ENCODE measurements at places on chromosomes 5 and 9.
A peak's percentile ranks its signal among the peaks of the same experiment; 100 is the strongest.

DNA sequence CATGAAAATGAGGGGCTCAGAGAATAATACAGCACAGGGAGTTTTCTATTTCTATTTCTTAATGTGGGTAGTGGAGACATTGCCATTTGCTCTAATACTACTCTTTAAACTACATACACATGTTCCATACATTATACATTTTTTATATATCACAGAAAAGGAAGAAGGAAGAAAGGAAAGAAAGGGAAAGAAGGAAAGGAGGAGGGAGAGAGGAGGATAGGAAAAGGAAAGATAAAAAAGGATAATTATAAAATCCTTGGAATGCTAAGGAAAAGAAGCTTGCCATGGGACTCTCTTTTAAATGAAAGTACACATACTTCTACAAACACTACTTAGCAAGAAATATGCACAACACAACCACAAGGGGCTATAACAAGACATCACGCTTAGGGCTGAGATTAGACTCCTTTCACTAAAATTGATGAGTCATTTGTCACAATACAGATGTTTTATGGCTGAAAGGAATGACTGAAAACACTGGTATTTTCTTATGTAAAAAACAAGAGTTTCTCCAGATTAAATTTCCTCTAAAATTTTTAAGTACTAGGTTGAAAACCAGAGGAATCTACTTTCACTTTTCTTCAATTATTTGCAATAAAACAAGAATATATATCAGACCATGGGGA lies 219.8 kb downstream of the ARL15 start:
- DNase-seq: peak; percentile 82

DNA sequence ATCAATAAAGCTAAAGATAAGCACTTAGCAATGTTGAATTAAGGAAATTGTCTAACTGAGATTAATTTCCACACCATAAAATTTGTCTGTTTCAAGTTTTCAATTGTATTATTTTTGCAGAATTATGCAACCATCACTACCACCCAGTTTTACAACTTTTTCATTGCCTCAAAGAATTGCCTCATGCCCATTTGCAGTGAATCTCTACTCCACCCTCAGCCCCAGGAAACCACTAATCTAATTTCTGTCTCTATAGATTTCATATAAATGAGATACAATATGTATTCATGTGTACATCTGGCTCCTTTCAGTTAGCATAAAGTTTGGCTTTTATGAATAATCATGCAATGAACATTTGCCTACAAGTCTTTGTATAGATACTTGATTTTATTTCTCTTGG lies 72.9 kb downstream of the PTCD2 start:
- DNase-seq: no peak

- DNase-seq: peak; percentile 65
Observed at GRCh38 chr5:147188200-147189108, 46.4 kb upstream of the STK32A start.

GRCh38 chr9:76044266-76044819 lies 153.9 kb downstream of the PCSK5 start:
- DNase-seq: no peak

DNA sequence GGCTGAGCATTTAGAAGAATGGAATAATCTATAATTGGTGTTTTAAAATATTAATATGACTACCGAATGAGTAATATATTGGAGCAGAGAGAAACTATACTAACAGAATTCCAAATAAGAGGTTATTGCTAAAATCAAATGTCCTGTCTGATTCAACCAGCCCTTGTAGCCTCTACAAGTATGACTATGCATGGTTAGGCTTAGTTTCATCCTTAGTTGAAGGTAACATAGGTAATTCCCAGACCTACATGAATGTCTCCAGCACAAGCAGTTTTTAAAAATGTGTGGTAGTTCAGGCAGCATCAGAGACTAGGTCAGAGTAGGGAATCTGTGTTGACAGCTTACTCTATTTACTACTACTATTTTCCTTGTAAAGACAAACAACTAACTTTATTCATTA lies 51.7 kb upstream of the SLC27A6 start:
- DNase-seq: no peak

GRCh38 chr9:28502189-28502588 lies 928.9 kb upstream of the C9orf72 start:
- DNase-seq: no peak

- peak; percentile 64 for DNase-seq
Observed at GRCh38 chr9:91560301-91560700, 136.7 kb upstream of the NFIL3 start.

DNA sequence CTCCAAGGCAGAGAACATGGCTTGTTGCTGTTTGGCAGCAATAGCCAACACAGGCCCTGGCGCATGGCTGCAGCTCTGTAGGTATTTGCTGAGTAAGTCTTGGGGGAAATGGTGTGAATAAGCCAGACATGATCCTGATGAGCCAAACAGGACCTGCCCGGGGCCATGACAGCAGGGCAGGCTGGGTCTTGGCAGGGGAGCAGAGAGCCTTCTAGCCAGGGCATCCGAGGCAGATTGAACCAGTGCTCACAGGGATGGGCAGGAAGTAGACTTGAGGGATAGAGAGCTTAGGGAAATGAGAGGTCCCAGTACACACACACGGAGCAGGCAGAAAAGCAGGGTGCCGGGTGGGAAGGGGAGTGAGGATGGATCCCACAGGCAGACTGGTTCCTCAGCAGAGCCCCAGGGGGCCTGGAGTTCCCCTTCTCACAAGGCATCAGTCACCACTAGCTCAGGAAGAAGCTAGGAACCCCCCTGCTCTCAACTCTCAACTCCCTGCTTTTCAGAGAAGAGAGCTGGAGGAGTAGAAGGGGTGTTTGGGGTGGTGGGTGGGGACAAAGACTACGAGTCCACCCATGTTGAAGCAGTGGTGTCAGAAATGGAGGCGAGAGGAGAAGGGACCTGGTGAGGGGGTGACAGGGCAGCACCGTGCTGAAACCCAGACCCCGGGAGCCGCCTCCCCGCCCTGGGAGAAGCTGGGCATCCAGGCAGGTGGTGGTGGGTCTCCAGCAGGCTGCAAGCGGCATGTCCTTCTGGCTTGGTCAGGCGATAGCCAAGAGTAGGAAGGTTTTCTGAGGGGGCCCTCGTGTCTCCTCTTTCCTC lies 111.1 kb downstream of the RGS3 start:
- peak; percentile 67 for DNase-seq
